ENCODE measurements at places on chromosomes 1 and 21.

DNA sequence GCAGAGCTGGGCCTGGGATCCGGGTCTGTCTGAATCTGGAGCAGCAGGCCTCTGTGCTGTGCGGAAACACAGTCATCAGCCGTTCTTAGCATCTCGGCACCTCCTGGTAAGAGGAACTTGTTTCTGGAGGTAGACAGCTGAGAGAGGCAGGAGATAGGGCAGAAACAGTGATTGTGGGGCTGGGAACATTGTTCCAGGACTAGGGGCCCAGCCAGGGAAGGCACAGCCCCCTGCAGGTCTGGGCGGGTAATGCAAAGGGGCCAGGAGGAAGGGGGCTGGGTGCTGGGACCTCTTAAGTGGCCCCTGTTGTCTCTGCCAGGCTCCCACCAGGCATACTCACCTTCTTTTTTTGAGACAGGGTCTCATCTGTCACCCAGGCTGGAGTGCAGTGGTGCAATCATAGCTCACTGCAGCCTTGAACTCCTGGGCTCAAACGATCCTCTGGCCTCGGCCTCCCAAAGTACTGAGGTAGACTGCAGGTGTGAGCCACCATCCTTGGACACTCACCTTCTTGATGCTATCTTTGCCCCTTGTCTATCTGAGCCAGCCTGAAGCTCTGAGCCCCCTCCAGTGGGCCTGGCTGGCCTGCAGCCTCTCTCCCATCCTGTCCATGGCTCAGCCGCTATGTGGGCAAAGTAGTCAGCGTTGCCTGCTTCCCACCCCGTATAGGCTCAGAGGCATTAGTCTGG, 134.3 kb upstream of the ZBTB40 start:
- DNase-seq = no peak

DNA sequence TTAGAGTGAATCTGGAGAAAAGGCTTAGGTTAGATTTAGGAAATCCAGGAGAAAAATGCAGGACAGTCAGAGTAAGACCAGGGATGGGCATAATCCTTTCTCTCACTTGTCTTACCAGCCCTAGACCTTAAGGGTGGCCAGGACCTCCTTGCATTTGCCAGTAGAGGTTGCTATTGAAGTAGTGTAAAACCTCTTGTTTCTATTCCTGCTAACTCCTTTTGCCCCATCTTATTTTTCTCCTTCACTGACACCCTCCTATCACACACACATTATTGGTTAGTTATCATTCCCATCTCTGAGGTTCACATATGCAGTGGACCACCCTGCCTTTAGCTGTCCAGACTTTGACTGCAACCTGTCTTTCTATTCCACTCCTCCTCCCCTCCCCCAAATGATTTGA, 75.0 kb upstream of the MACF1 start:
- no peak for DNase-seq

GRCh38 chr1:227558732-227559262, 4.6 kb upstream of the ZNF678 start:
- no peak for DNase-seq

DNA sequence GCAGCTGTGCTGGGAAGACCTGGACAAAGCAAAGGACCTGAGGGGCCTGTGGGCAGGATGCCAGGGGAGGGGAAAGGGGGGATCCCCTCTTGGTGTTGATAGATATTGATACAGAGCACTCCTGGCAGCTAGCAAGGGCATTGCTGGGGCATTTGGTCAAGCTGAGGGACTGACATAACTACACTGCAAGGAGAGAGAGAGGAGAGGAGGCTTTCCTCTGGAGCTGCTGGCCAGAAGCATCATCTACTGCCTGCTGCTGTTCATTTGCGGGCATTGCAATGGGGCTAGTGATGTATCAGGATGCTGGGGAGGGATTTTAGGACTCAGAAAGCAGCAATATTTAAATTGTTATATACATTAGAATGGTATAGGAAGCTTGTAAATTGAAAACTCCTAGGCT, 142.0 kb downstream of the ZNF648 start:
- no peak for DNase-seq

DNA sequence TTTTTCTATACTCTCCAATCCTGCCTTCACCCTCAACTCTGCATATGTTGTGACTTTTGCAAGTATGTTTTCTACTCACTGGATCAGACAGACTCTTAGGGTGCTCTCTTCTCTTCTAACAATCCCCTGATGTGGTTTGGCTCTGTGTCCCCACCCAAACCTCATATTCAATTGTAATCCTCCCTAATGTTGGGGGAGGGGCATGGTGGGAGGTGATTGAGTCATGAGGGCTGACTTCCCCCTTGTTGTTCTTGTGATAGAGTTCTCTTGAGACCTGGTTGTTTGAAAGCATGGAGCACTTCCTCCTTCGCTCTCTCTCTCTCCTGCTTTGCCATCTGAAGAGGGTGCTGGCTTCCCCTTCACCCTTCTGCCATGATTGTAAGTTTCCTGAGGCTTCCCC, 148.9 kb upstream of the IGSF21 start:
- DNase-seq = no peak

GRCh38 chr1:109783436-109783835, 19.7 kb upstream of the EPS8L3 start:
- no peak for DNase-seq

DNA sequence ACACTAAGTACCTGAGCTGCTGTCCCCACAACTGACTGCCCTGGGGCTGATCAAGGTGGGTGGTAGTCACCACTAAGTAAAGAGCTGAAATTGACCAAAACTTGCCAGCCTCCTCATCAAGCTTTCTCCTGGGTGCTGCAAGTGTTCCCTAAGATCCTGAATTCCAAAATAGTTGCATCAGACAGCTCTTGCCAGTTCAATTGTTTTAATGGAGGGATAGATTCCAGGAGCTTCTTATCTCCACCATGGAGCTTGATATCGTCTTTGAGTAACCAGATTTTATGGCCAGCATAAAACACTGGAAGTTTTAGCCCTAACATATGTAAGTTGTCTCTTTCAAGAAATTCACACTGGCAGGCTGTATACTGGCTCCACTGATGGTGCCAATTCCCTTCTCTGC, 90.3 kb downstream of the NID1 start:
- no peak for DNase-seq

DNA sequence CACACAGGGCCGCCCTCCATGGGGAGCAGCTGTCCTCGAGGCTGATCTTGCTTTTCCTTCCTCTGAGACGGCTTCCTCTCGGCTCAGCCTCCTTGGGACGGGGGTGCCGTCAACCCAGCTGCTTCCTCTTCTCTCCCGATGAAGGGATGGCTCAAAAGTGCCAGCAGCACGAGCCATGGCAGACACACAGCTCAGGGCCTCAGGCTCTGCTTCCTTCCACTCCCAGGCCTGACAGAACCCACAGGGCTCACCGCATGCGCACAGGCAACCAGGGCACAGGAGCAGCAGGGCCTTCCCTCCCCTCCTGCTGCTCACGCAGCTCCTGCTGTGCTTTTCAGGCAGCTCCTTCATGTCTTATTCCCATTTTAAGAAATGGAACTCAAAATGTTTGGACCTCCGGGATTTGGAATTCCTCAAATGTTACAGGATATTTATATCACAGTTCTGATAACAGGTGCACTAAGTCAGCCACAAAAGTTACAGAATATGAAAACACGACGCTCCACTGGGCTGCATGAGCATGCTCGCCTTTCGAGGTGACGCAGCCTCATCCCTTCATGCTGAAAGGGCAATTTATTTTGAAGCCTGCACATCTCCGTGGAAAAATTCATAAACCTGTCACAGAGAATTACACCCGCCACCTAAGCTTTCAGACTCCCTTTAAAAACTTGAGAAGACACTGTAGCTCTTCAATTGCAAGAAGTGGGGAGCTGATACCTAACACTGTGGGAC, 84.4 kb downstream of the HSF2BP start:
- DNase-seq = no peak

DNA sequence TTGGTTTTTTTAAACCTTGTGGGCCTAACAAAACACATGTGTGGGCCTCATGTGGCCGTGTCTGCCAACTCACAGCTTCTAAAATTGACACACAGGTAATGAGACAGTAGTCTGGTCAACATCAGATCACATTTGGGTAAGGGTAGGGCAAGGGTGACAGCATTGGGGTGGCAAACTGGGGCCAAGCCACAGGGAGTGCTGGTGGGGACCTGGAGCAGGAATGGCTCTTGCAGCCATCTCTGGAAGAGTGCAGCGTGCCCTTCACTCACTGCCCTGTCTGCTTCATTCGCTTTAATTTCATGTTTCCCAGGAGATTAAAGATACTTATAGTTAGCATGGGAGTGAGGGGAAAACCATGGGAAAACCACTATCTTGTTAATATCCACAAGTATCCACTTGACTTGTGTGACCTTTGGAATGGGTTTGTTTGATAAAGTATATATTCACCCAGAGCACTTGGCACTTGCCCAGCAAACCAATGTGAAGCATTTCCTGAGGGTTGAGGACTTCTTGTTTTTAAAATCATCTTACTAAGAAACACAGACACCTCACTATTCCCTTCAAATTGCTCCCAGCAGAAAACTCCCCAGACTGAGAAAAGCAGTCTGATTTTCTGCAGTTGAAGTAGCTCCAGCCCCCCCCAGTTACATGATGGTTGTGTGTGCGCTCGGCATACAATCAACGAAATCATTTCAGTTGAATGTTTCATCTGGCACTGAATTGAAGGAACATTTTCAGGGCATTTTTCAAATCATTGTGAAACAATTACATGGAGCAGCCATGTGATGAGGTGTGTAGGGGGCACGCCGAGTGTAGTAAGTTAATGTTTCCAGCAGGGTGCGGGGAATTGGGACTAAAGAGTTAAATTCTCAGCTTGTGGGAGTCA, 175.7 kb downstream of the VPS13D start:
- no peak for DNase-seq

DNA sequence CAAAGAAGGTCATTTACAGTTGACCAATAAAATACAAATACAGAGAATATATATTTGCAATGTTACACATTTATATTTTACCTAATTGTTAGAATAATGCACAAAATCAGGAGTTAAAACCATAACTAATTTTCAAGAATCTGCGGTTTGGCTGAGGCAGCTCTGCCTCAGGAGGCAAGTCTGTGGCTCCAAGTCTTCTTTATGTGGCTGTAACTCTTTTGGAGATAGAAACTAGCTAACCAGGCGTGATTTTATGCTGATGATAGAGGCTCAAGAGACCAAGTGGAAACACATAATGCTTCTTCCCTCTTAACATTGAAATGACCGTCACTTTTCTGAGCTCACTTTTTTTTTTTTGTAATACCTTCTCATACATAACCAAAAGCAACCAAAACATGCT, 744.7 kb upstream of the CXADR start:
- no peak for DNase-seq

DNA sequence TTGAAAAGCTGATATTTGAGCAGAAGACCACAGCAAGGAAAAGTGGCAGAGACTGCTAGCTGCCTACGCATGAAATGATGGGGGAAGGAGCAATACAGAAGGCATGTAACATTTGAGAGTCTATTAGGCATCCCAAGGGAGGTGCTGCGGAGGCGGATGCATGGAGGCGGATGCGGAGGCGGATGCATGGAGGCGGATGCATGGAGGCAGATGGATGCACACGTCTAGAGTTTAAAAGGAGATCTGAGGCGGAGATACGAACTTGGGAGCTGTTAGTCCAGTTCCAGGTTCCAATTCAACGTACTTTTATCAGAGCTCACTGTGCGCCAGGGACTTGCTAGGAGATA, 744 bp upstream of the DDX20 start:
- DNase-seq = peak; percentile 25
